ENCODE measurements at places on chromosomes 3 and 15.

GRCh38 chr15:57255751-57256341 is 120.5 kb upstream of the CGNL1 start:
- no peak for DNase-seq

- DNase-seq = no peak
Measured at GRCh38 chr3:105436687-105437086, 70.0 kb downstream of the ALCAM start.

DNA sequence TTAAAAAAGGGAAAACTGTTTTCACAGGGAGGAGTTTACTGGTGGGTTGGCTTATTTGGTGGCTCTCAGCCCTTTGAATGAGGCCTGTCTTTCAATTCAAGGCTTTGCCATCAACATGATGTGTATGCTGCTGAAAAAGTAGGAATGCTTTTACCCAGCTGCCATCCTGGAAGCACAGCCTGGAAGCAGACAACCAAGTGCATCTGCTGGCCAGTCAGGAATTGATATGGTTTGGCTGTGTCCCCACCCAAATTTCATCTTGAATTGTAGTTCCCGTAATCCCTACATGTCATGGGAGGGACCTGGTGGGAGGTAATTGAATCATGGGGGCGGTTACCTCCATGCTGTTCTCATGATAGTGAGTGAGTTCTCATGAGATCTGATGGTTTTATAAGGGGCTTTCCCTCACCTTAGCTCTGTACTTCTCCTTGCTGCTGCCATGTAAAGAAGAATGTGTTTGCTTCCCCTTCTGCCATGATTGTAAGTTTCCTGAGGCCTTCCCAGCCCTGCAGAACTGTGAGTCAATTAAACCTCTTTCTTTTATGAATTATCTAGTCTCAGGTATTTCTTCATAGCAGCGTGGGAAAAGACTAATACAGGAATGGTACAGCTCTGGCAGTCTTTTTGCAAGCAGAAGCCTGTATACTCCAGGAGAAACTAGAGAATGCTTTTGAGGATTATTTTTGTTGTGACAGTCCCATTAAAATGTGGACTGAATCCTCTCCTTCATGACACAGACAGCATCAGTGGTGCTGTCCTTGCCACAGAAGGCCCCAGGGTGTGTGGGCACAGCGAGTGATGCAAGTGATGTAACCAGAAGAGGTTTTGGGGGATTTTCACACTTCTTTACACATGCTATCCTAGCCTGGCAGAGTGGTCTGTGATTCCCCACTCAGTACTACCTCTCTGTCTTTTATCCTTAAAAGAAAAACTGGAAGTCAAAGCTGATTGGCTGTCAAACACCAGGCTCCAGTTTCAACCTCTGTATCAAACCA is 20.0 kb downstream of the PLCL2 start:
- no peak for DNase-seq

GRCh38 chr3:152196782-152197181 is 71.9 kb upstream of the MBNL1 start:
- no peak for DNase-seq

DNA sequence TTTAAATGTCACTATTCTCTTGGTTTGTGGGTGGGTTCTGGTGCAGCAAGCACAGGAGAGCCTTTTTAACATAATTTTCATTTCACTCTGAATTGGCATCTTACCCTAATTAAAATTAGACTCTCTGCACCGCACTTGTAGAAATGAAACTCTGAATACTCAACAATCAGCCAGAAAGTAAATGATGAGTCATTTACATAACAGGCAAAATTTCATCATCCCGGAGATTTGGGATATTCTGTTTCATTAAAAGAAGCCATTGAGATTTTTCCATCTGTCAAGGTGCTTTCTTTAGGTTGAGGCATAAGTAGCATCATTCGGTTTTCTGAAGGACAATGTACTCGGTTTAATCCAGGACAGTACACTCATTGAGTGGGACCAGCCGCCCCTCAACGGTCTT is 111.0 kb downstream of the RFTN1 start:
- DNase-seq = no peak

DNA sequence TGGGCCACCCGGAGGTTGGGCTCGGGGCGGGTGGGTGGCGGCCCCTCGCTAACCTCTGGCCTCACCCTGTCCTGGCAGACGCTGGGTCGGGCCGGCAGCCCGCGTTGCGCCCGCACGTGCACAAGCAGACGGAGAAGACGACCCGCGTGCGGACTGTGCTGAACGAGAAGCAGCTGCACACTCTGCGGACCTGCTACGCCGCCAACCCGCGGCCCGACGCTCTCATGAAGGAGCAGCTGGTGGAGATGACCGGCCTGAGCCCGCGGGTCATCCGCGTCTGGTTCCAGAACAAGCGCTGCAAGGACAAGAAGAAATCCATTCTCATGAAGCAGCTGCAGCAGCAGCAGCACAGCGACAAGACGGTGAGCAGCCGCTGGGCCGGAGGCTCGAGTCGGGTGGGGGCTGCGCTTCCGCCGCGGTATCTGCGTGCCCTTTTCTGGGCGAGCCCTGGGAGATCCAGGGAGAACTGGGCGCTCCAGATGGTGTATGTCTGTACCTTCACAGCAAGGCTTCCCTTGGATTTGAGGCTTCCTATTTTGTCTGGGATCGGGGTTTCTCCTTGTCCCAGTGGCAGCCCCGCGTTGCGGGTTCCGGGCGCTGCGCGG is 3.7 kb downstream of the ISL2 start:
- peak; percentile 84 for DNase-seq

GRCh38 chr3:25355034-25355885 is 72.8 kb upstream of the RARB start:
- no peak for DNase-seq

GRCh38 chr3:148840451-148840850 is 12.8 kb downstream of the CPB1 start:
- no peak for DNase-seq

- no peak for DNase-seq
Measured at GRCh38 chr3:50322386-50323091, at the start of gene HYAL2. Gene HYAL2 (minus strand): TSS chr3:50322745. CDS start chr3:50320489, 2,256 bp downstream.

DNA sequence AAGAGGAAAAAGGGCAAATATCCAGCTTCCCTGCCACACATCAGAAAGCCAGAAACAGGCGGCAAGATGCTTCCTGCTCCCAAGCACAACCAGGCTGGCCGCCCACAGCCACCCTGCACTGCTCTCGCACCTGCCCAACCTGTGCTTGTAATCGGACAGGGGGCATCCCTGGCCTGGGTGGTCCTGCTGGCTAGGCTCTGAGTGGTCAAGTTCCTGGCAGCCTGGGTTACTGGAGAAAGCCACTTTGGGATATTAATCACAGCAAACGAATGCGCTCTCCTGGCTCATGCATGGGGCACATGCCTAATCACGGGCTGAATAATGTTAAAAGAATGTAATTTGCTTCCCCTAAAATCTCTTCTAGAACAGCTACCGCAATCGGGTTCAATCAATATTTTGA is 442.4 kb downstream of the MCTP2 start:
- DNase-seq = no peak

DNA sequence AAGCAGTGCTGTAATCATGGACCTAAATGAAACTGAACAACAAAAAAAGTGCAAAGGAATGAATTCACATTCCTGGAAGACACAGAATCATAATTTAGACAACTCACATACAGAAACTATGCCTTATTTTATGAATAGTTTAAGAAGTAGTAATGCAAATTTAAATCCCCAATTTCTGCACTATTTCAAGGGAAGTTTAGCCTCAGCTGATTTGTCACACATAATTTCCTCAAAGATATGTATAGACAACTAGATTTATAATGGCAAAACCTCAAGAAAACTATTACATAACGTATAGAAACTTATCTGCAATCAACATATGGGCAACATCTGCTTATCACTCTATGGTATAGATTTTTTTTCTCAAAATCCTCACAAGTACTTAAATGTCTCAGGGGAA is 7.8 kb upstream of the PTX3 start:
- no peak for DNase-seq

DNA sequence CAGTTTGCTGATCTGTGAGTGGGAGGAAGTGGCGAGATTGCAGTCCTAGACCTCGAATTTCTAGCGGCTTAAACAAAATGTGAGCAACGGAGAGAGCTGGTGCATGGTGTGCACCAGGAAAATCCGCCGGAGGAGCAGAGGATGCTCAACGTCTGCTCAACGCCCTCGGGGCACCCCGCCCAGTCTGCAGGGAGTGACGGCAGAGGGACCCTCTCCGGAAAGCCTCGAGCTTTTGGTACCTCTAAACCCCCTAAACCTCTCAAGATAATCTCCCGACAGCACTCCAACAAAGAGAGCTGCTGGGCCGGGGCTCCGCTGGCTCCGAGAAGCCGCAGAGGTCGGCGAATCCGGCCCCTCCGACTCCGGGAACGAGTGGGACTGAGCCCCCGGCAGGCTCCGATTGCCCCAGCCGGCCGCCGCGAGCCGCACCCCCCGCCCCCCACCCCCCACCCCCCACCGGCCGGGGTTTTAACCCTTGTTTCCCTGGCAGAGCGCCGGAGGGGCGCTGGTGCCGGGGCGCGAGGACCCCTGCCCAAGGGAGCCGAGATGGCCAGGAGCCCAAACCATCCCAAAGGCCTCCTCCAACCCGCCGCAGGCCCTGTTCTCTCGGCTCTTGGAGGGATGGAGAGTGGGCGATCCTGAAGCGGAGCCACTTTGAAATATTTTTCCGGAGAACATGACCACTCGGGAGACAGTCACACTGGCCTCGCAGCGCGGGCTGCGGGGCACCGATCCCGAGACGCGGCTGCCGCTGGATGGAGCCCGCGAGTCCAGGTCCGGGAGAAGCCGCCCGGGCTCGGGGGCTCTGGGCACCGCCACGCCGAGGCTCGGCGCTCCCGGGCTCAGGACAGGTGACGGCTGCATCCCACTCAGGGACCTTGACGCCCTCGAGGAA is 1.5 kb downstream of the MEGF11 start:
- DNase-seq = peak; percentile 73

DNA sequence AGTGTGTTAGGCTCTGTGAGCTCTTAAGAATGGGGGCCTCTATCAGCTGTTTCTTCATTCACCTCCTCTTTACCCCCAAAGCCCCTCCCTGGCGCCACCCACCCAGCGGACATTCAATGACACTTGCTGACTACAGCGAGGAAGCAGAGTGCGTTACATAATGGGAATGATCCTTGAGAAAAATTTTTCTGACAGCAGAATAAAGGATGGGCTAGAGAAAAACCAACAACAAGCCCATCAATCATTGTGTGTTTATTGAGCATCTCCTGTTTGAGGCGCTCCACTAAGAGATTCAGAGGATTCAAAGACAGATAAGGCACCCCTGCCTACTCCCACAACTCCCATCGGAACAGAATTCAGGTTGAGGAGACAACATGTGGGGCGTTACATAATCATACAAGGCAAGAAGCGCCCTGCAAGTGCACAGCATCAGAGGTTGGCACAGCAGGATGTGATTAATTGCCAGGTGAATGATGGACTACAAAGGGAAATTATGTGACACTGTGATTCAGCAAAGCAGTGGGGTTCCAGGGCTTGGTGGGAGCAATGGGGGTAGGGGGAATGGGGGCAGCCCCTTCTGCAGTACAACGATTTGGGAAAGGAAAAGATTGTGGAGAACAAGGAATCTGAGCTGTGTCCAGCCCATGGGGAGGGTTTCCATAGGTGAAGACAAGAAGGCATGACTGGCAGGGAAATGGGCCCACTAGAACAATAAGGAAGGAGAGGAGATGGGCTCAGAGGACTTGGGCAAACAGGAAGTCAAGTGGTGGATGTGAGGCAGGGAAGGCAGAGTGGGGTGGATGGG is 141.3 kb upstream of the ATP2B2 start:
- DNase-seq = no peak

GRCh38 chr3:38577371-38578080 is 72.0 kb downstream of the SCN5A start:
- no peak for DNase-seq

DNA sequence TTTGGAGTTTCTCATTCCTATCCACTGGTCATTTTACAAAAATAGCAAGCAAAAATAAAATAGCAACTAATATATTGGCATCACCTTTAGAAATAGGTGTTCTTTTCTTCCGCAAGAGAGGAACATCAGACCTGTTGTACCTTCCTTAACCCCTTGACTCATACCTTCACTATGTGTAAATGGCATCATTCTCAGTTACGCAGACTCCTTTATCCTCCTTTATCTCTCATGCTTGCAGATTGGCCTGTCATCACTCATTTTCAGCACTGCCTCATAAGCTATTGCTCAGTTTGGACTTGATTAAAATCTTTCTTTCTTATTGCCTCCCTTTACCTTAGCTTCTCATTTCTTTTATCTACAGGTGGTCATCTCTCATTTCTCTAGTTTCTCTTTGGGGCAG is 21.4 kb downstream of the ARHGEF26 start:
- no peak for DNase-seq

DNA sequence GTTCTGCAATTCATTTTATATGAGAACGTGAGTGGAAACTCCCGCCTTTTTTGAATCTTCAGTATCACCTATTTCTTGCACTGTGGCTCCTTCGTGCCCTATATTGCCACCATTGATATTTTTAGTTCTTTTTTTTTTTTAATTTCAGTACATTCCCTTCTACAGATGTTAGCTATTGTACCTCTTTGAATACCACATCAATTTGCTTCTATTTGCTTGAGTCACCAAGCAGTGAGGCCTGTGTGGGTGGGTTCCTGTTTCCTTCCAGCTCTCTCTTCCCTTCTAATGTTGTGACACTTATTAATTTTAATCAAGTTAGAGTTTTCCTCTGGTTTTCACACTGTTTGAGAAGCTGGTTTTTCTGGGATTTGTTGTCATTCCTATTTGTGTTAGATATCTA is 8.7 kb downstream of the HACD2 start:
- no peak for DNase-seq

DNA sequence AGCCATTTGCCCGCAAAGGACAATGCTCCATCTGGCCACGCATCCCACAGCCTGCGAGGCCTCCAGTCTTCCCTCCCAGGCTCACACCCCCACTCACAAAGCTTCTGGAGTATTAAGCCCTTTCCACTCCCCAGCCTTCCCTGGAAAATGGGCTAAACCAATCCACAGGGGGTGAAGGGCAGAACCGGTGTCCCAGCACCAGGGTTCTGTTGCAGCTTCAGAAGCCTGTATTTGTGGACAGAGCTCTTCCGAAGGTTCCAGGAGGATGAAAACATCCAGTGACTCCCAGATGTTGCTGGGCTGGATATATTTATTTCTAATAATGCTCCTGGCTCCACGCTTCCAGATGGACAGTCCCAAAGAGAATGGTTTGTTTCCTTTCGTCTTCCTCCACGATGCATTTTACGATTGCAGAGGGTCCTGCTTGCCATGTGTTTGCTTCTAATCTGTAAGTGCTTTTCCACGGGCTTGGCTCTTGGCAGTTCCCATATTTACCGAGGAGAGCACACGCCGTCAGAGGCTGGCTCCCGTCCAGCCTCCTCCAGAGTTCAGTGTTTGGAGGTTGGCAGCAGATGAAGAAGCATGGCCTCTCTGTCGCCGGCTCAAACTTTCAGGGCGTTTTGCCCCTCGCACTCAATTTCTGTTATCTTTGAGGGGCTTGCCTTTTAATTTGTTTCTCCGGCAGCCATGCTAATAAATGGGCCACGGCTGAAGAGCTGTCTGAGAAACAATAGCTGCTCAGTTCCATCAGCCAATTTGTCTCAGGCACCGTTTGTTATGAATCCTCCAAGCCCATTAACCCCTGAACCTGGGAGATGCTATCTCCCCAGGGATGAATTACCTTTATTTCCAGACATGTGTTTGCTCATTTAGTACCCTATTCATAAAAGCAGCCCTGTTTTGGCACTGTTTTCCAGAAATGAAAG is 367.9 kb upstream of the PROK2 start:
- DNase-seq = peak; percentile 49

Measured in posterior cingulate gyrus (tissue), 11 donors.